ENCODE measurements at places on chromosomes 6 and 20. TPM values are rescaled to one million over a fixed set of nuclear protein-coding genes. Genes with fewer than 3 reads are reported as not detected.

GNL1 gene
- 20.9 TPM for total RNA-seq

RCAN2 gene
- total RNA-seq, result 6.5 TPM

DNA sequence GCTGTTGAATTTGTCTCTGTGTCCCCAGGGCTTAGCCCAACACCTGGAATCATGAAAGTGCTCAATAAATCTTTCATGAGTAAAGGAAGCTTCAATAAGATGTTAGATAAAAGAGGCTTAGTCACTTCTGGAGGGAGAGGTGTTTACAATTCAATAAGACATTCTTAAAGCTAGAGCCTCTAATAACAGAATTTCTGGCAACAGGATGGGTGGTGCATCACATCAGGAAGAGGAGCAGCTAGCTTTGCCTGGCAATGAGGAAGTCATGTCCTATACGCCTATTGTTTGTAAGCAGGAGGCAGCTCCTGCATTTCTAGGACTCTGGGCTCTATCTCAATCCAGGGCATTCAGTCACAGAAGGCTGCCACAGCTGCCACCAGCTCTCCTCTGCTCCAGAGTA lies 638.5 kb downstream of the EPM2A start:
- no peak for DNase-seq

FIG4 gene
- 7.0 TPM for total RNA-seq

- DNase-seq, result no peak
Observed at GRCh38 chr6:151440498-151440897, 11.4 kb downstream of the RMND1 start.

GRCh38 chr20:2557873-2558580 lies 21.7 kb downstream of the TMC2 start:
- no peak for DNase-seq

PNPLA1 gene
- total RNA-seq, result not detected

DNA sequence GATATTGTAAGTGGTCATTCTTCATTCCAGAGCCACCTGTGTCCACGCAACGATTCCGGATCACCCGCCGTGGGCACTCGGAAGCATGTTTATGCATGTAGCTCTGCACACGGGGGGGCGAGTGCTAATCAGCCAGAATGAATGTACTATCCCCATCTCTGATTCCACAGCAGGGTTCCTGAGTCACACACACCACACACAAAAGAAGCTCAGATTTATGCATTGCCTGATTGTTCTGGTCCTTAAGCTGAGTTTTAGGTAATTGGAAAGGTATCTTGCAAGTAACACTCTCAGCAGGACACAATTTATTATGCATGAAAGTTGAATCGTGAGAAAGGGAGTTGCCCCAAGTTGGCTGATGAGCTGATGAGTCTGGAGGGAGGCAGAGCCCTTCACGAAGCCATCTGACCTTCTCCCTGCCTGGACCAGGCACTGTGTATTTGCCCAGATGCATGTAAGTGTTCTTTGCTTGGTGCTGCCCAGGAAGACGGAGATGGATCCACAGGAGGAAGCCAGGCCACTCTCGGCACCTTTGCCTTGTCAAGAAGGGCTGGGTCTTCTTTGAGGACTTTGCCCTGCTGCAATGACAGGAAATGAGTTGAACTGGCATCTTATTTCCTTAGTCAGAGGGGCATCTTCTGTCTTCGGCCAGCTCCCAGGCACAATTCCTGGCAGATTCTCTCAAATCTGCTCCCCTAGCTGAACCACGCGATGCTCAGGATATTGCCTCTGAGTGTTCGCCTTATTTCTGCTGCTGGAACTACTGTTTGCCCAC lies 141.1 kb downstream of the SYNDIG1 start:
- no peak for DNase-seq

SNTA1 gene
- total RNA-seq, result 6.3 TPM

- no peak for DNase-seq
Observed at GRCh38 chr20:39248171-39248861, 286.2 kb downstream of the DHX35 start.

ELOVL2 gene
- total RNA-seq, result 0.06 TPM

GRCh38 chr6:9136141-9136822 lies 700.9 kb upstream of the SLC35B3 start:
- no peak for DNase-seq

TXLNB gene
- 1.1 TPM for total RNA-seq

LAMA2 gene
- total RNA-seq, result 9.5 TPM

TOMM6 gene
- 116 TPM for total RNA-seq

CRIP3 gene
- total RNA-seq, result 0.38 TPM

CLPSL2 gene
- total RNA-seq, result not detected

GRCh38 chr20:55437798-55438415 lies 567.4 kb downstream of the CBLN4 start:
- DNase-seq, result no peak

DNA sequence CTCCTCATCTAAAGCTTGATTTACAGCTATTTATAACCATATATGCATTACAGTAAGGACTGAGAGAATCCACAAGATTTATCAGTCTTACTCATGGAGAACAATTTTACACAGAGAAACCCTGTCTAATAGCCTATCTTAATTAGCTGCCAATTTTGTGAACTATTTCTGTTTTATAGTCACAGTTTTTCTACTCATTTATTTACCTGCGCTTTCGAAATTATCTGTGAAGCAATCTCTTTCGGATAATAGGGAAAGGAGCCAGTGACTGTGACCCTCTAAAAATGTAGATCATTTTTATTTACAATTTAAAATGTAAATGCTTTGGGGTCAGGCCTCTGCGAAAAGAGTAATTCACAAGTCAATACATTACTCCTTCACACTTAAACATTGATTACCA lies 98.1 kb downstream of the TSHZ2 start:
- DNase-seq, result no peak

Data from esophagus squamous epithelium (tissue), 5 donors.